ENCODE measurements at places on chromosomes 13 and 19.

- DNase-seq: no peak
These were observed 11.6 kb downstream of the HSH2D start for GRCh38 chr19:16155128-16155527.

GRCh38 chr19:16661480-16662034, 618 bp downstream of the TMEM38A start:
- DNase-seq: peak; percentile 5

GRCh38 chr19:29795461-29796172, 16.2 kb upstream of the CCNE1 start:
- DNase-seq: no peak

DNA sequence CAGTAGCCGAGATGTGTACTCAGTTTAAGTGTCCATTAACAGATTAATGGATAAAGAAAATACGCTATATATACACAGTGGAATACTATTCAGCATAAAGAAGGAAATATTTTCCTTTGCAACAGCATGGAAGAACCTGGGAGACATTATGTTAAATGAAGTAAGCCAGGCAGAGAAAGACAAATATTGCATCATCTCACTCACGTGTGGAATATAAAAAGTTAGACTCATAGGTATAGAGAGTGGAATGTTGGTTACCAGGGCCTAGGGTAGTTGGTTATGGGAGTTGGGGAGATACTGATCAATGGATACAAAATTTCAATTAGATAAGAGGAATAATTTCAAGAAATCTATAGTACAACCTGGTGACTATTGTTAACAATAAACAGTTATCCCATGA, 210.1 kb downstream of the MAB21L1 start:
- no peak for DNase-seq

Data from activated naive CD4-positive, alpha-beta T cell treated with Interleukin-2 at 50 U/mL for 16 hours (primary cell).